GM06990 (cell line): ENCODE measurements at places on chromosomes 12 and 14.

DNA sequence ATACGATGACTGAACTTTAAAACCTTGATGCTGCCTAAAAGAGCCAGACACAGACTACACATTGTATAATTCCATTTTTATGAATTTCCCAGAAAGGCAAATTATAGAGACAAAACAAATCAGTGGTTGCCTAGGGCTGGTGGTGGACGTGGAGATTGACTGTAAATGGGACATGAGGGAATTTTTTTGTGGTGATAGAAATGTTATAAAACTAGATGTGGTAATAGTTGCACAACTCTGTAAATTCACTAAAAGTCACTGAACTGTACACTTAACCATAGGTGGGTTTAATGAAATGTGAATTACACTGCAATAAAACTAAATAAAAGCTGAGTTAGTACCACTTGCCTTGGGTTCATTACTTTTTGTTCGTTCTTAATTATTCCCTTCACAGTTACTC is 72.1 kb downstream of the PLEKHA5 start:
- DNase-seq, result no peak

DNA sequence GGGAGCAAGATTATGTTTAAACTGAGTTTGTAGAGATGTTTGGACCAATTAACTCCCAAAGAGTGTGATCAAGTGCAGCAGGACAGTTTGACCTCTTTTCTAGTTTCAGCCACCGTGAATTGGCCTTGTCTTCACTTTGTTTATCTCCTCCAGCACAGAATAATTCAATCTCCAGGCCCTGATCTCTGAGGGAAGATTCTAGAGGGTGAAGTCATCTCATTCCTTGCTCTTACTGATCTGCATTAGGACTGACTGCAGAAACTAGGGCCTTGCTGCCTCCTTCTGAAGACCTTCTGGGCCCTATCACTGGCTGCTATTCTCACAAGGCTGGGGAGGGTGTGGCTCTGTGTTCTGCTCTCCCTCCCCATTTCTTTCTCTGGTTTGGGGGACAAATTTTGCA is 29.4 kb downstream of the C12orf75 start:
- no peak for DNase-seq

DNA sequence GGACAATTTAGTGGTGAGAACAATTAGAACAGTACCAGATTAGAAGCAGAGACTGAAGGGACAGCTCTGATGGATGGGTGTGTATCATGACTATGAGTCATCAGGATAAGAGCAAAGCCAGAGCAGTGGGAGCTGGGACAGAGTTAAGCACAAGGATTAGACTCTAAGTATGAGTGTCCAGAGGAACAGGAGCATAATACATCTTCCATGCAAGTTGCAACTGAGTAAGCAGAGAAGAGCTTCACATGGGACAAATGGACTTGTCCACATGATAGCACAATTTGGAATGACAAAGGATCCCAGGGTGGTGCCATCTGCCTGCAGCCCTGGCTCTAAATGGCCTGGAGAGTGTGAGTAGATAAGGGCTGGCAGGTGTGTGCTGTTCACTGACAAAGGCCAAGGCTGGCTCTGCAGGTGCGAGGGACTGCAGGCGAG is 226.4 kb upstream of the CAND1 start:
- DNase-seq, result no peak

DNA sequence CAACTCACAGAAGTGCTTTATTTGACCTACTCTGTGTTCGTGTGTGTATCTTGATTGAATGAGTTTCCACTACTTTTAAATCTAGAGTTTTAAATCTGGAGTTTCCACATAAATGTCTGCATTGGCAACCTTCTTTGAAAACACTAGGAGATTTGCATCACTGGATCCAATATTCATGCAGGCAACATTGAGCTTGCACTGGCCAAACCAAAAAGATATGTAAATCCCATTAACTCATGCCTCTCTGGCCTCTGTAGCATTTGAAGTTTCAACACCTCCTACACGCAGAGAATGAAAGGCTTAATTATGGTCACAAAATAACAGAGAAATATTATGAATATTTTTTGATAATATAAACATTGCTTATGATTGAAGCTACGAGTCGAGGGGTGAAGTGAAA is 178.6 kb downstream of the DUSP6 start:
- DNase-seq, result no peak

DNA sequence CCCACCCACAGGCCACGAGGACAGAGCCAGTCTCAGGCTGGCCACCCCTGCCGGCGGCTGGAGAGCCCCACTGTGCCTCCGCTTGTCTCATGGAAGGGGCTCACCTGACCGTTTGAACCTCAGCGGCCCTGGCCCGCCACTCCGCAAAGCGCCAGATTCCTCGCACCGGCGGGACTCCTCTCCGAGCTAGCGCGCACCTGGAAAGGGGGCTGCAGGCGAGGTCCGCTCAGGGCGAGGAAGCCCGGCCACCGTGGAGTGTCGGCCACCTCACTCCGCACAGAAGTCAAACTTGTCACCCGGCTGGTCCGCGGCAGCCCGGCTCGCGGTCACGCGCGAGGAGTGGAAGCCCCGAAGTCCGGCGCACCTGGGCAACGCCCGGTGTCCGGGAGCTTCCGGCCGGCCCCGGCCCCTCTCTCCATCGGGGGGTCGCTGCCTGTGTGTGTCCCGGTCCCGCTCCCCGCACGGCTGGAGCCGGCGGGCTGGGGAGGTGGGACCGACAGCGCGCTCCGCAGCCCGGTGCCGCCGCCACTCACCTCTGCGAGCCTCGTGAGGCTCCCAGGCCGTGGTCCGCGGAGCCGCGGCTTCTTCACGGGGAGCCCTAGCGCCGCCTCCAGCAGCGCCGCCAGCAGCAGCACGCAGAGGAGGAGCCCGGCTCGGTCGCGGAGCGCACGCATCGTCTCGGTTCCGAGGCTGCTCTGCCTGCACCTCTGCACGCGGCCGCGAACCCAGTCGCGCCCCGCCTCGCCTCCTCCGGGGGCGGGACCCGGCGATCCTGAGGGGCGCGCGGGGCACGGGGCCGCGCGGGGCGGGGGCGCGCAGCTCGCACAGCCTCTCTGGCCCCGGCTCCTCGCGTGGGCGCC is at the start of gene ISM2:
Gene ISM2 (minus strand): TSS at position 697 of the 860 bp plus-strand sequence. CDS start 23 bp downstream, at position 674.
- peak; percentile 62 for DNase-seq

DNA sequence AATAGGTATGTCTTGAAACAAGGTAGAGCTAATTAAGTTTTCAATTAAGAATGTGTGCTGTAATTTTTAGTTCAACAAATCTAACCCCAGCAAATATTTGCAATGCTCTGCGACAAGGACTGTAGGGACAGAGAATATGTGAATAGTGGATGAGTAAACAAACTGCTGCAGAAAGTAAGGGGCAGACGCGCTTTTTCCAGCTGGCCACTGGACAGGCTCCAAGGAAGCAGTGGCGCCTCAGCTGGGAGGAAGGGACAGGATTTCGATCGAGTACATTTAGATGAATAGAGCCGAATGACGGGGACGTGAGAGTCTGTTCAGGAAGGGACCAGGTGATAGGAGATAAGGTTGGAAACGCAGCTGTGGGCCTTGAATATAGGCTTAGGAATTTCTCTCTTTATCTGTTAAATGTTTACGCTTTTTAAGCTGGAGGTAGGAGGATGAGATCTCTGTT is 69.3 kb downstream of the ELK3 start:
- DNase-seq, result no peak
